Stimulated activated CD8-positive, alpha-beta memory T cell treated with anti-CD3 and anti-CD28 coated beads, Interleukin-7, amount 100 ng/mL, for 48 hours (primary cell): ENCODE measurements at places on chromosomes 11 and 22.

DNA sequence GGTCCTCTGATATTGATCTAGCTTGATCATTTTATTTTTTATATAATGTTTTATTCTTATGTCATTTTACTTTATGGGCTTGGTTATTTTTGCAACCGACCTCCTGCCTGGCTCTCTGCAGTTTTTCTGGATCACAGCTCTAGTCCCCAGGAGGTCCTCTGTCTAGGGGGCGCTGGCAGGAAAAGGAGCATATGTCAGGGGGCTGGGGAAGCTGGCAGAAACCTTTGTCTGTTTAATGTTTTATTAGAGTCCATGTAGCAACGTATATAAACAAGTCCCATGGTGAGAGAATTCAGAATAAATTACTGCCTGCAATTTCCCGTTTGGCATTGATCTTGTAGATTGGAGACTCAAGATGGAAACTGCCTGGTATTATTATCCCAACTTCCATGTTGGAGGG is 133.5 kb upstream of the ZBED5 start:
- no peak for DNase-seq

DNA sequence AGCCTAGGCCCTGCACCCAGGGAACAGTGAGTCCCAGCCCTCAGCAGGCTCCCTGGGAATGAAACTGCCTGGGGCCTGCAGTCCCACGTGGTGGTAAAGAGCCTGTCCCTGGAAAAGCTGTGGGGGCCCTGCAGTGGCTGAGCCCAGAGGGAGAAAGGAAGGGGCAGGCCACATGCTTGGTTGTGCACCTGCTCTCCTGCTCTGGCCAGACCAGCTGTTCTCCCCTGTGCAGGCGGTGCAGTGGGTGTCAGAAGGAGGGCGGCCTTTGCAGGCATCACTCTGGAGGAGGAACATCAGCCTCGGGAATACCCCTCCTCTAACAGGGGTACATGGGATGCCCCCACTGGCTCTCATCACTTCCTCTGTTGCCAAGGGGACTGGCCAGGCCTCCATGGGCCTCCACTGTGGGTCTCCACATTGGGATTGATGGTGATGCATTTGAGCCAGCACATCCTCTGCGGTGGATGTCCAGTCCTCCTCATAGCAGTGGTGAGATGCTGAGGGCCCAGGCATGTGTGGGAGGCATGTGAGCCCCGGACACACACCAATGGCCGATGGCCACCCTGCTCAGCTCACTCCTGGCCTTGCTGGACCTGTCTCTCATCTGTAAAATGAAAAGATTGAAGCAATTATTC is 690.4 kb downstream of the BRD1 start:
- no peak for DNase-seq

DNA sequence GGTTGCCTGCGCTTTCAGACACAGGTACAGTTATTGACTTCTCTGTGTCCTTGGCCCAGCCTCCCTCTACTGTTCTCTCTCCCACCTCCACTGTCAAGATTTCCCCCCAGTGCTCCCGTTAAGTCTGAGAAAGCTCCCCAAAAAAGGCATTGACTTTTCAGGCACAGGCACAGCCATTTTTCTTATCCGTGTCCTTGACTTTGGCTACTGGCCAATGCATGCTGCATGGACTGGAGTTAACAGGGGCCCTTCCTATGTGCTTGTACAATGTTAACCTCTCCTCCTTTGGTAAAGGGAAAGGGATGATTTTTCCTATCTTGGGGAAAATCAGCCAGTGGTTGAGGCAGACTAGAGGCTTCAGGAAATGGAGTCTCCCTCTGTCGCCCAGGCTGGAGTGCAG is 4.3 kb downstream of the APOL5 start:
- no peak for DNase-seq

DNA sequence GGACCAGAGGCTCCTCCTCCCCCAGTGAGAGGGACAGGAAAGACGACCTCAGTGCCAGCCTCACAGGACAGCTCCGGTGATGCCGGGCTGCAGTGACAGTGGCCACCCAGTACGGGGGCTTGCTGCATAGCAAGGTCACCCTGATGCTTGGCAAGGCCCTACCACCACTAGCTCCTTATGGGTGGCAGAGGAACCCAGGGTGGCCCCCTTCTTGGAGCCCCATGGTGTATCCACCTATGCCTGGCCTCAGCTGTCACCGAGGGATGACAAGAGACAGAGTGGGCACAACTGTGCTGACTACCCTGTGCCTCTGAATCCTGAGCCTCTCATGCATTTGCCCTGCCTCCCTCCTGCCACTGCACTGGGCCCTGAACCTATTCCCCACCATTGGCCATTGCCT is 809.2 kb downstream of the TBC1D22A start:
- DNase-seq, result no peak

- DNase-seq, result no peak
Measured at GRCh38 chr22:44698531-44699421, 3.2 kb upstream of the PRR5 start.

GRCh38 chr22:46444390-46444854 is 93.0 kb downstream of the CELSR1 start:
- DNase-seq, result no peak

DNA sequence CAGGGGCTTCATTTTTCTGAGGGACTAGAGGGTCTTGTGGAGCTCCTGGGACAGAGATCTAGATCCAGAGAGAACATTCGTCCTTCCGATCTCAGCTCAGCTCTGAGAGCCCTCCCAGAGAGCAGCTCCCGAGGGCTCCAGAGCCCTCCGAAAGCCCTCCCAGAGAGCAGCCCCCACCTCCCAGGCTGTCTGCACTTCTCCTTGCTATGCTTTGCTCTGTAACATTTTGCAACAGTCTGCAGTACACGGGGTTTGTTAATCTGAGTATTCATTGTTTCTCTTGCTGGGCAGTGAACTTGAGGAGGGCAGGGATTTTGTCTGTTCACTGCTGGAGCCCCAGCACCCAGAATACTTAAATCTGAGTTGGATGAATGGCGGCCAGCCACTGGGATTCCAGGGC is 2.6 kb downstream of the GGA1 start:
- no peak for DNase-seq

DNA sequence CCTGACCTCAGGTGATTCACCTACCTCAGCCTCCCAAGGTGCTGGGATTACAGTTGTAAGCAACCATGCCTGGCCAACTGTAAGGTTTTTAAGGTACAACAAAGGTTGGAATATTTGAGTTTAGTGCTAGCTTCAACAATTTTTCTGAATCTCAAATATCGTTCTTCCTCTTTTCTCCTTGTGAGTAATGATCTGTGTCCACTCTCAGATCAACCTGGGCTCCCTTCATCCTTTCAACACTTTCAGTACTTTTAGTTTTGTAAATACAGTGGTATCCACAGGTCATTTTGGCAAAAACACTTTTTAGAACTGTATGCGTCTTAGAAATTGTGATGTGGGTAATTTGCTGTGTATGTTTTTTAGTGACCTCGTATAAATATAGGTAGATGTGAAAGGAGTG is 7.9 kb downstream of the PACS1 start:
- no peak for DNase-seq

DNA sequence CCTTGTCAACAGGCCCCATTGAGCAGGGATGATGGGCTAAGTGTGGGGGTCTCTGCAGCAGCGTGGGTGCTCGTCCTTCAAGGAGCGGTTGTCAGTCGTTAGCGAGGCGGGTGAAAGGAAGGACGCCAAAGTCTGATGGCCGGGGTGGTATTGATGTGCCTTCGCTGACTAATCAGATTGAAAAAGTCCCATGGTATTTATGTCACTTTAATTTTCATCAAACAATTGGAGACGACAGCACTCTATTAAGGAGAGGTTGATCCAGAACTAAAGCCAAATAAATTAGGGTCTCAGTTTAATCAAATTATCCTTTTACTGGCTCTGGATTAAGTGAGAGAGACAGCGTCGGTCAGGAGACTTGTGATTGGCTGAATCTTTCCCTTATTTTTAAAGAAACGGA is 9.6 kb downstream of the HTATIP2 start:
- no peak for DNase-seq

GRCh38 chr11:65637794-65638419 is at the start of gene SIPA1:
SIPA1 (plus strand) TSS chr11:65638101; CDS start chr11:65640922, 2,821 bp downstream.
- no peak for DNase-seq

DNA sequence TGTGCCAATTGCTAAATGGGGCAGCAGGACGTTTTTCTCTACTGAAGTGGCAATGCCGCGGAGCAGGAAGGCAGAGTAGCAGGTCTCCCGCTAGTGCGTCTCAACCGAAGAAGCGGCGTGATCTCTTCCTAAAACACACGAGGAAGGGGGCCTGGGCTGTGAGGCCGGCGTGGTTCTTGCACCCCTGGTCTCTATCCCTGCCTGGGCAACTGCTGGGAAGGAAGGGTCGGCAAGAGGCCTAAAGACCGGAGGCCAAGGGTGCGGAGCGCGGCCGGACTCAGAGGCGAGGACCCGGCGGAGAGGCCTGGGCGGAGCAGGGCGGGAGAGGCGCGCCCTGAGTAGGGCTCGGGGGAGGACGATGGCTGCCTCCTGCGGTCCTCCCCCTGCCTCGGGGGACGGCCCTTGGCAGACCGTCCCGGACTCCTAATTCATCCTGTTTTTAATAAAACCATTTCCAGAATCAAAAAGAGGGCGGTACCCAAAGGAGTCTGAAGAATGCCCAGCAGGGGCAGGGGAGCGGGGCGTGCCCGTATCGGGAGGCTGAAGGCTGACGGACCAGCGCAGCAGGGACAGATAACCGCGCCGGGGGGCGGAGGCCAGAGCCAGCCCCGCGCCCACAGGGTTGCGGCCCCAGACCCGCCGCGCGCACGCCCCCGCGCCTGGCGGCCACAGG is 572 bp upstream of the APLP2 start:
- no peak for DNase-seq

DNA sequence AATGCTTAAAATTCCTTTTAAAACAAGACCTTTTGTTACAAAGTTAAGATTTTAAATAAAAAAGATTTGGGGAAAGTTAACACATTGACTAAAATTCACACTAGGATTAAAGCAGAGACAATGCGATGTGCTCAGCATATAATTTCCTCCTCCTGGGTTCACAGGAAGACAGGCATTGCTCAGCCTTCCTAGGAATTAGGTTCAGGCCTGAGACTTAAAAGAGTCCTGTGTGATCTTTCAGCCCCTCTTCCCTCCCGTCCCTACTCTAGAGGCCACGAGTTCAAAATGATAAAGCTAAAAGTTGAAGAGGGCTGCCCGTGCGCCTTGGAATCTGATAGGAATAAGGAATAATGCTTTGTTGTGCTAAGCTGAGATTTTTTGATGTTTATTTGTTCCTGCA is 218.6 kb downstream of the KIRREL3 start:
- no peak for DNase-seq

DNA sequence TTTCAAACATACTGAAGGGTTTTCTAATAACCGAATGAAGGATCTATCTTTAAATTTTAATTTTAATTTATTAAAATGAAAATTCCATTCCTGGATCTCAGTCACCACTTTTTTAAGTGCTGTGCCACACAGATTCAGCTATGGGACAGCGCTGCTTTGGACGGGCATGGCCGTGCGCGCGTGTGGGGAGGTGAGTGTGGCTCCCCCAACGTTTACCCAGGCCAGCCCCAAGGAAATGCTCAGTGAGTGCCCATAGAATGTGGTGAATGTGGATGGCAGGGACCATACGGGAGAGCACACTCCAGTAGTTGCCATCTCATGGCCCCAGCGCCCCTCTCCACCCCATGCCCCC is 88.0 kb upstream of the KCNQ1OT1 start:
- no peak for DNase-seq

DNA sequence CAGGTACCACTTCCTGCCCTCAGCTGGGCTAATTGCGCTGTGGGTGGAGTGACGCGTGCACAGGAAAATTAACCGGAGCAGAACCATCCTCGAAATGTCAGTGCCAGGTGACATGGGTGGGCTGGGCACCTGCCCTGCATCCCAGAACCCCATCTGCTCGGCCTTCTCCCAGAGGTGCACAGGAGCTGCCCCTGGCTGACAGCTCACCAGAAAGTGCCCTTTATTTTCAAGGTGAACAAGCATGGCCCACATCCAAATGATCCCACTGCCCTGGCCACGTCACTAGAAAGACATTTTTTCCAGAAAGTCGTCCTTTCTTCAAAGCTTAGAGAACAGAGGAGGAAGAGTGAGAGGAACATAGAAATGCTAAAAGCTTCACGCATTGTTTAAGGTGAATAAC is 4.1 kb upstream of the ELFN2 start:
- no peak for DNase-seq

DNA sequence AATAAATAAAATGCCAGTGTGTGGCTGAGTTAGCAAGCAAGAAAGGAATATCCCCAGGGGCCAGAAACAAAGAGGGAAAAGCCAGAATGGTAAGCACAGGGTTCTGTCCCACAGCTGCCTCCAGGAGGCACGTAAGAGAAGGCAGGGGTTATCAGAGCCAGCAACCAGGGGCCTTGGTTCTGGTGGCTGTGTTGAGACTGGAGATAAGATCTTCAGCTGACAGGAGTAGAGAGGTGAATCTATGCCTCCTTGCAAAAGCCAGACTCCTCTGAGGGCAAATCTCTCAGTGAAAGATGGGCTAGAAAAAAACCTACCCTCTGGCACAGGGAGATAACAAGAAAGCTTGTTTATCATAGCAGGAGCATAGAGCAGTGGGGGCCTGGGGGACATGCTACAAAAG is 29.8 kb upstream of the NFAM1 start:
- no peak for DNase-seq

DNA sequence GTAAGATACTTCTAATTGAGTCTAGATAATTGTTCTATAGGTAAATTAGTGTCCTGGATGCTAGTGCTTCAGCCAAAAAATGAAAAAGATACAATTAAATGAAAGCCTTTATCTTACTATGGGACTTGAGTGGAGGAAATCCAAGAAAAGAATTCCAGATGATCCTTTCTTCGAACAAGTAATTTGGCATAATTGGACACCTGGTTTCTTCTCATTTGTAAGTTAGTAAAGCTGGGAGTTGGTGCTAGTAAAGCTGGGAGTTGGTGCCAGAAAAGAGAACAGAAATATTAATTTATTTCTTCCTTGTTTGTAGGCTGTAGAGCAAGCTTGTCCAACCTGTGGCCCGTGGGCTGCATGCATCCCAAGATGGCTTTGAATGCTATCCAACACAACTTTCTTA is 12.3 kb downstream of the OR51V1 start:
- DNase-seq, result no peak

DNA sequence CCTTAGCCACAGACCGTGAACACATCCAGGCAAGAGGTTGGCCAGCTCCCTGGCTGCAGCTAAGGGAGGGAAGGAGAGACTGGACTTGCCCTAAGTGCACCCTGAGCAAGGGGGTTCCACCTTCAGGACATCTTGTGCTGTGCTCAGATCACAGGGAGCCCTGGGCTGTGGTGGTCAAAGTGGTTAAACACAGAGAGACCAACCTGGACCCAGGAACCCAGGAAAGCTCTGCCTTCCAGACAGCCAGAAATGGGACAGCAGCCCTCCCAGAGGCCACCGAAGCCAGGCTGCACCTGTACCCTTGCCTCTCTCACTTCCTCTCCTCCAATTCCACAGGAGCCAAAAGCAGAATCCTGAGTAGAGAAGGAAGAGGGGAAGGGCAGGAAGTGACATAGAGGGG is 105.2 kb upstream of the TMEM45B start:
- DNase-seq, result no peak
